Activated naive CD4-positive, alpha-beta T cell treated with Interleukin-2 at 50 U/mL for 16 hours (primary cell): ENCODE measurements at places on chromosomes 1 and 21.

GRCh38 chr1:94305704-94306103 lies 68.3 kb upstream of the ARHGAP29 start:
- no peak for DNase-seq

DNA sequence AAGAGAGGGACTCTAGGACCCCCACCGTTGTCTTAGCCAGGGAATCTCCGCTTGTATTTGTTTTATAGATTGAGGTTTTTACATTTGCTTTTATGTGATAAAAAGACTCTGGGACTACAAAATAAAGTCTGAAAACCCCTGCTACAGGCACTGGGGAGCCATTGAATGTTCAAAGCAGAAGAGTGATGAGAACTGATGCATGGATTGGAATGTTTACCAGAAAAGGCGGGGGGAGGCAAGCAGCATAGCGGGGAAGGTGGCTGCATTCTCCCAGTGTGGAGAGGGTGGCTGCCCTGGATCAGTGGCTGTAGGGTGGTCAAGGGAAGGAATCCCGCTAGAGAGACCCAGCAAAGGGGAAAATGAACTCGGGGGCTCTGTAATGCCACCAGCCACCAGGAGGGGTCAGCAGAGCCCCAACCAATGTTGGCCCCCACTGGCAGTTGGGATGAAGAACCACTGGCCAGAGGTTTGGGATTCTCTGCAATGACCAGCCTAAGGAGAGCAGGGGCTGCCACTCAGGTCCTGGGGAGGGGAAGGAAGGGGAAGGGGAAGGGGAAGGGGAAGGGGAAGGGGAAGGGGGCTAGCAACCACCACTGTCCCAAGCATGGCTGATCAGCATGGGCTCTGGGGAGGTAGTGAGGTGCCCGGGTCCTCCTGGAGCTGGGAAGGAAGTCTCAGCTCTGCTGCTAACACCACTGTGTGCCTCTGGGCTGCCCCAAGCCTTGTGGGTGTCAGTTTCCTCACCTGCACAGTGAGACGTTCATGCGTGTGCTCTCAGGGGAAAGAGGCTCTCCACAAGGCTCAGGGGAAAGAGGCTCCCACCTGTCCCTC lies 19.2 kb upstream of the PEF1 start:
- DNase-seq, result peak; percentile 66

DNA sequence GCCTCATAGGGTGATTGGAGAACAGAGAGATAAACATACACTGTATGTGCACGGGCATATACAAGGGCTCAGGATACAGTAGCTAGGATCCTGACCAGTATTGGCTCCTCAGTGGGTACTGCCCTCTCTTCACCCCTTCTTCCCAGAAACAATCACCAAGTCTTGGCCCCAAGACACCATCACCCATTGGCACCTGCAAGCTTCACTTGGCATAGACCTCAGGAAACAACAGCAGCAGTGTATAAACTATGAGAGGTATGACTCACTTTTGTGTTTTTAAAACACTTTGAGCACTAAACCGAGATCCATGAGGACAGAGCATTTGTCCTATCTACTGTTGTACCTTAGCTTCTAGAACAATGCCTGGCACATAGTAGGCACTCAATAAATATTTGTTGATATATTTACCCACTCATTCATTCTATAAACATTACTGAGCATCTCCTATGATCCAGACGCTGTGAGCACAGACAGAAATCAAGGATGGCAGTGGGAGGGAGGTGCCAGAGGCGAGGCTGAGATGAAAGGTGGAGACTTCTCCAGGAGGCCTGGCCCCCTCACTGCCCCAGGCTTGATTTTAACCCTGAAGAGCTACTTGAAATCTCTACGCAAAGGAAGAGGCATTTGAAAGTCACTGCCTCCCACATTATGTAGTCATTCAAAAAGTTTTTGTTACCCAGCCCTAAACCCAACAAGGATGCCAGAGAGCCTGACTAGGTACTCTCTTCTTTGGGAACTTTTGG lies 95.2 kb downstream of the CAMK2N1 start:
- no peak for DNase-seq

DNA sequence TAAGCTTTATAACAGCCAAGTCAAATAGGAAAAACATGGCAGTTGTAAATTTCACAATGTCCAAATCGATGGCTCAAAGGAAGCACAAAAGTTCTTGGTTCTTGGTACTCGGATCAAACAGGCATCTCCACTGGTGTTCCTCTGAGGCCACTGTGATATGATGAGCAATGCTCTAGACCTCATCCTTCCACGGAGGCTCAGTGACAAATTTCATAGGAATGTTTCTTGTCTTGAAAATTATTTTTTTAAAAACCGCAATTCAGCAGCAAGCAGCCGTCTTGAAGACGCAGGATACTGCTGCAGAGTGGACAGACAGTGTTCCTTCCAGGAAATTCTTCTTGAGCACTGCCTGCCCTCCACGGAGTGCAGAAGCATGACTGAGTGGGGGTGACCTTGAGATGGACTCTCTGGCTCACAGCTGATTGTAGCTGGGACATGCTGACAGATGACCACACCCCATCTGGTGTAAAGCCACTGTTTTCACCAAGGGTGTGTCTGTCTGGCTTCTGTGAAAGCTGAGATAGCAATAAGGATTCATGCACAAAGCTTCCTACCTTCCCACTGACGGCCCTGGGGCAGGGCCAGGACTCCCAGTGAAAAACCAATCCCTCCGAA lies 61.9 kb downstream of the TIAM1 start:
- DNase-seq, result no peak

GRCh38 chr1:77292551-77292950 lies 10.7 kb downstream of the AK5 start:
- DNase-seq, result no peak
